ENCODE measurements at places on chromosomes 3 and 15.

DNA sequence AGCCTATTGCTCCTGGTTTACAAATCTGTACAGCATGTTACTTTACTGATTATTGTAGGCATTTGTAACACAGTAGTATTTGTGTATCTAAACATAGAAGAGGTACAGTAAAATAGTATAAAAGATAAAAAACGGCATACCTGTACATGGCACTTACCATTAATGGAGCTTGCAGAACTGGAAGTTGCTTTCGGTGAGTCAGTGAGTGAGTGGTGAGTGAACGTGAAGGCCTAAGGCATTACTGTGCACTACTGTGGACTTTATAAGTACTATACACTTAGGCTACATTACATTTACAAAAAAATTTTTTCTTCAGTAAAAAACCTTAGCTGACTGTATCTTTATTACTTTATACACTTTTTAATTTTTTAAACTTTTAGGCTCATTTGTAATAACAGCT lies 90.9 kb downstream of the RAP2B start:
- DNase-seq = no peak

- DNase-seq = no peak
These were observed 222.7 kb upstream of the NAALADL2 start for GRCh38 chr3:174636451-174636850.

DNA sequence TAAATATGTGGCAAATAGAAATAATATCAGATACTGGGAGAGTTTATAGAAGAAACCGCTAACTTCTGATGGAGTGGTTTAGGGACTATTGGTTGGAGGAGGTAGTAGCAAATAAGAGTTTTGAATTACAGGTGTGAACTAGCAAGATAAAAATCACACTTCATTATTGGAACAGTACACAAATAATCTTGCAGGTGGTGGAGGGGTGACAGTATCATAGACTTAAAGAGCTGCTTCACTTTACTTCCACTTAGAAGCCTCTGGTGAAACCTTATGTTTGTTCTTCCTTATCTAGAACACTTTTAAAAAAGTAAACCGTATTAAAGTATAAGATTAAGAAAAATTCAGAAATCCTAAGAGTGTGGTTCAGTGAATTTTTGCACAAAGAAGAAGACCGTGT lies 69.4 kb downstream of the MEF2A start:
- no peak for DNase-seq

GRCh38 chr3:148916132-148916531 lies 51.0 kb downstream of the CPA3 start:
- no peak for DNase-seq

- DNase-seq = no peak
These were observed 209.3 kb upstream of the ROPN1 start for GRCh38 chr3:124201226-124201625.

Measured in cardiac muscle cell (in vitro differentiated cells and primary cell).